ENCODE measurements at places on chromosomes 1 and 21.

- DNase-seq, result no peak
Observed at GRCh38 chr21:15825700-15826099, 95.9 kb downstream of the USP25 start.

DNA sequence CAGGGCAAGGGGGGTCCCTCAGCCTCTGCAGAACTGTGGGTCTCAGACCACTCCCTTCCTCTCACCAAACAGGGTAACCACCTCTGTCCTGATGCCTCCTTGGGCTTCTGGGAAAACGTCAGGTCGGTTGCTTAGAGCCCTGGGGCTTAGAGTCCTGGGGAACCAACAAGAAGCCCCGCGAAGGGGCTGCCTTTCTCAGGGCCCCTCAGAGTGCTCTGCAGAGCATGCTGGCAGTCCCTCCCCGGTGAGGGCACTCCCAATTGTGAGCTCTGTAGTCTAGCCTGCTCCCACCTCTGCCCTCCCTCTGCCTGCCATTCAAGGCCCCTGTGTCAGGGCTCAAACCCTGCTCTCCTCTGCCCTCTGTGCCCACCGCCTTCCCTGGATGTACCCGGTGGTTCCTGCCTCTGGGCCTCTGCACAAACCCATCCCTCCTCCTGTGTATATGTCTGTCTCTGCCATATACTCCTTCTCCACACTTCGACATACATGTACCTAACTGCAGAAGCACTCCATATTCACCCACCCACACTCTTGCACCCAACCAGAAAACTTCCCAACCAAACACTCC, 92.3 kb downstream of the DMRTB1 start:
- no peak for DNase-seq

DNA sequence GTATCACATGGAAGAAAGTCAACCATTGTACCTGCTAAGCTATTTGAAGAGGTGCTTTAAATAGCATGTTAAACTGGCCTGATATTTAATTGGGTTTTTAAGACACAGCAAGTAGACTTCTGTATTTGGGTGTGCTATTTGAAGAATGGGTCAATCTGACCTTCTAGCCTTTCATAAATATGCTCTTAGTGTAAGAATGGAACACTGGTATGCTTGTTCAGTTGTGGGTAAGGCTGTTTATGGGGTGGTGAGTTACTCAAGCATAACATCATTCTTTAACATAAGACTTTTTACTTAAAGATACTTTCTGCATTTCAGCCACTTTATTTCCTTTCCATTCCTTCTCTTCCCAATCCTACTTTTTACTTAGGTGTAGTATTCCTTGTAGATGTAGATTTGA, 21.4 kb downstream of the AHCYL1 start:
- DNase-seq, result no peak

- no peak for DNase-seq
Observed at GRCh38 chr1:21873761-21874160, 61.7 kb downstream of the LDLRAD2 start.

DNA sequence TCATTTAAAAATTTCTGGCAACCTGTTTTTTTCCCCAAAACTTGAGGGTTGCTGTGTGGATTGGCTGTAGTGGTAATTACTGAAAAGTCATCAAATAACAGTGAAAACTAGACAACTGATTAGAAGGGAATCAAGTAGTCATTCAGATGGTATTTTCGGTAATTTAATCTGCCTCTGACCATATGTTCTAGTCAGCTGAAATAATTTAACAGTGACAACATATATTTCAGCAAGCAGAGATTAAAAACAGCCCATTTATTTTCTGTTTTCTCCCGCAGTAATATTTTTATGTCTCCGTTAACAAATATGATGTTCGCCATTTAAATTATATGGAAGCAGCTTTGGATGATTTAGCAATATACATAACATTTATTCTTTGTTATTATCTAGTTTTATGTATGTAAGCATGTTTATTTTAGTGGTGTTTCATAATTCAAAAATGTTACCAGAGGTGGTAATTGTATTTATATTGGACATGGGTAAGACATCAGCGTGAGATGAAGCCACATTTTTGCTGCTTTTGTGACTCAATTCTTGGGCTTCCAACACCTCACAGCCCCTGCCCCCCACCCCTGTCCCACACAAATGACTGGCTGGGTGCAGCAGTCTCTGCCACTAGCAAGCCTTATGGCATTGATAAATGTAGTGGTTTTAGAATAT, 104.4 kb downstream of the GALNT2 start:
- DNase-seq, result no peak
